ENCODE measurements at places on chromosomes 16 and 17. TPM values are rescaled to one million over a fixed set of nuclear protein-coding genes. Genes with fewer than 3 reads are reported as not detected.

The SMIM36 gene
- total RNA-seq = not detected

The HNF1B gene
- total RNA-seq = not detected

The FAM171A2 gene
- 0.63 TPM for total RNA-seq

The CHST5 gene
- total RNA-seq = 0.56 TPM

The ZNF785 gene
- total RNA-seq = 15.6 TPM

The NDUFAB1 gene
- 63.1 TPM for total RNA-seq

The PLA2G15 gene
- total RNA-seq = 34.9 TPM

The CLEC3A gene
- total RNA-seq = not detected

The RNF112 gene
- 8.3 TPM for total RNA-seq

The CDR2 gene
- 41.2 TPM for total RNA-seq

The KRTAP9-2 gene
- total RNA-seq = not detected

The MGAT5B gene
- 0.14 TPM for total RNA-seq

The C17orf100 gene
- total RNA-seq = not detected

The HIGD1B gene
- not detected for total RNA-seq

The VAT1L gene
- 10.4 TPM for total RNA-seq

The HP gene
- total RNA-seq = 5.7 TPM

The NGFR gene
- 13.9 TPM for total RNA-seq

The CD300E gene
- total RNA-seq = 0.14 TPM

The CORO1A gene
- 78.1 TPM for total RNA-seq

The ZNF624 gene
- total RNA-seq = 2.0 TPM

The TAC4 gene
- total RNA-seq = not detected

The WFDC1 gene
- 4.6 TPM for total RNA-seq

The FA2H gene
- 0.49 TPM for total RNA-seq

The TNFRSF12A gene
- 274 TPM for total RNA-seq

The PPM1E gene
- not detected for total RNA-seq

The MFAP4 gene
- total RNA-seq = 425 TPM

The DCAKD gene
- 34.6 TPM for total RNA-seq

The COPZ2 gene
- total RNA-seq = 46.8 TPM

The PRSS53 gene
- total RNA-seq = 13.7 TPM

The KRTAP2-3 gene
- not detected for total RNA-seq

The IRF8 gene
- 27.0 TPM for total RNA-seq

The CES1 gene
- 22.7 TPM for total RNA-seq

The SKAP1 gene
- total RNA-seq = 2.6 TPM

The ITGAD gene
- total RNA-seq = not detected
